ENCODE measurements at places on chromosomes 2 and 18. TPM values are rescaled to one million over a fixed set of nuclear protein-coding genes. Genes with fewer than 3 reads are reported as not detected.
A peak's percentile ranks its signal among the peaks of the same experiment; 100 is the strongest.

GRCh38 chr2:88002359-88002707 is 14.0 kb downstream of the RNU2-63P start:
- H3K36me3 ChIP-seq: no peaks in the 10 kb centered on the region
- peaks cover 5% of the 10 kb centered on the region for H3K4me1 ChIP-seq
- no peak overlapping the region for H3K27ac ChIP-seq
- no peak overlapping the region for H3K4me3 ChIP-seq
- H3K27me3 ChIP-seq: peaks cover 16% of the 10 kb centered on the region

DNA sequence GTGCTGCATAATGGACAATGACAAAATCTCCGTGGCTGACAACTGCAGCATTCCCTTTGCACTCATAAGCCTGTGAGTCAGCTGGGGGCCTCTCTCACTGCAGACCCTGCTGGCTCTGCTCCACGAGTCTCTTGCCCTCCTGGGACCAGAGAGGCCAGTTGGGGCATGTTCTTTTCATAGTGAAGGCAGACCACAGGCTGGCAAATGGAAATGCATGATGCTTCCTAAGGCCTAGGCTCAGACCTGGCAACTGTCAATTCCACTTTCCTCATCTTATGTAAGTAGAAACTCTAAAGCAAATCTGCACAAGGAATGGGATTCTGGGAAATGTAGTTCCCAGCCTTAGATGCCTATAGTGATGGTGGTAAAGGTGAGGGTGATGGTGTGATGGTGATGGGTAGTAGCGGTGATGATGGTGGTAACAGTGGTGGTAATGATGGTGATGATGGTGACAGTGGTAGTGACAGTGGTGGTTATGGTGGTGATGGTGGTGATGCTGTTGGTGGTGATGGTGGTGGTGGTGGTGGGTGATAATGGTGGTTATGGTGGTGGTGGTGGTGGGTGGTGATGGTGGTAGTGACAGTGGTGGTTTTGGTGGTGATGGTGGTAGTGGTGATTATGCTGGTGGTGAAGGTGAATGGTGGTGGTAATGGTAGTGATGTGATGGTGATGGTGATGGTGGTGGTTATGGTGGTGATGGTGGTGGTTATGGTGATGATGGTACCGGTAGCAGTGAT is 185.8 kb upstream of the ARL4C start:
- no peak overlapping the region for H3K4me3 ChIP-seq
- H3K27me3 ChIP-seq: no peaks in the 10 kb centered on the region
- no peaks in the 10 kb centered on the region for H3K36me3 ChIP-seq
- peaks cover 20% of the 10 kb centered on the region for H3K4me1 ChIP-seq

Gene ARHGAP25
- total RNA-seq: 5.3 TPM

- no peak overlapping the region for H3K4me3 ChIP-seq
- no peaks in the 10 kb centered on the region for H3K4me1 ChIP-seq
- no peak overlapping the region for H3K27ac ChIP-seq
Measured at GRCh38 chr2:144625626-144626025, 105.7 kb upstream of the ZEB2 start.

DNA sequence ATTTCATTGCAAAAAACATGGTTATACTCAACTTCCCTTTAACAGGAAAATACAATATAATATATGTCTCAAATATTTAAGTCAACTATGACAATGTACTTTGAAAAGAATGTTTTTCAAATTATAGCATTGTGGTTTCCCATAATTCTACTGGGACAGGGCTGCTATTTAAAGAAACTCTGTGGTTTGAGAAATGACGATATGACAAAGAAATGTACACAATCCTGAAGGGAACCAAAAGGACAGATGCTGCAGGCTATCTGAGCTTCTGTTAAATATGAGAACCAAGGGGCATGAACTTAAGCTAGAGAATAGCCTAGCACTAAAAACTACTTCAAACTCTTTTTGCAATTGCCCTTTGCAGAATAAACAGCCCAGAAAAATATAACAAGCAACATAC is 415.9 kb downstream of the GRB14 start:
- no peaks in the 10 kb centered on the region for H3K36me3 ChIP-seq
- H3K27me3 ChIP-seq: no peaks in the 10 kb centered on the region
- no peak overlapping the region for H3K4me3 ChIP-seq
- no peak overlapping the region for H3K27ac ChIP-seq

DNA sequence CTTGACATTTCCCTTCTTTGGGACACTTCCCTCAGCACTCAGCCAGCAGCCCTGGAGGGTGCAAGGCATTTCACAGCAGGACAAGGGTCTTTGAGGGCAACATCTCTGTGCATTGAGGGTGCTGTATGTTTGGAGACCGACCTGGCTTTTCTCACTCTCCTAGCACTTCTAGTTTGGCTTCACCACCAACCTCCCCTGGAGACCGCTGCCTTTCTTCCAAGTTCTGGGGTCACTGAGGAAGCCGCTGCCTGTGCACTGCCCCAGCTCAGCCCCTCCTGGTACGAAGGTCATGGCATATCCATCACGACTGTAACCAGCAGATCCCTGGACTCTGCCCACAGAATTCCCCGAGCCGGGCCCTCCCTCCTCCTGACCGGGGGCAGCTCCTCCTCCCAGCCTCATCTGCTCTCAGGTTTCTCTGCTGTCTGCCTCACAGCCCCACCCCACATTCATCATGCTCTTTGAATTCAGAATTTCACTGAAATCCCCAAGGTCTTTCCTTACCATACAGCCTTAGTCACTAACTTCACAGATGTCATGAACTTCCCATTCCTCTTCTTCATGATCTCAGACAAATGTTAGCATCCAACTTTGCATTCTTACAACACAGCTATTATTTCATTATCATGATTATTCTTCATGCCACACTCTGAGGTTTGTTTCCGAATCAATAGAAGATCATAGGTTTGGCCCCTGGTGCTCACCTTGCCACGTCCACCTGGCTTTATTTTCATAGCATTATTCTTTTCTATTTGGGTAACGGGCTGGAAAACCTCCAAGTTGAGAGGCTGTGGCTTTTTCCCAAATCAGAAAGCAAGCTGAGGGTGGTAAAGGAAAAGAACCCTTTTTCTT is 113.0 kb upstream of the COPS8 start:
- peak; percentile 45 for DNase-seq
- no peaks in the 10 kb centered on the region for H3K36me3 ChIP-seq
- peak overlapping the region; percentile 56 for H3K27ac ChIP-seq
- H3K4me1 ChIP-seq: peaks cover 6% of the 10 kb centered on the region

Data from left ventricle myocardium inferior (tissue), 1 donor.